ENCODE measurements at places on chromosomes 7 and 10. TPM values are rescaled to one million over a fixed set of nuclear protein-coding genes. Genes with fewer than 3 reads are reported as not detected.

DNA sequence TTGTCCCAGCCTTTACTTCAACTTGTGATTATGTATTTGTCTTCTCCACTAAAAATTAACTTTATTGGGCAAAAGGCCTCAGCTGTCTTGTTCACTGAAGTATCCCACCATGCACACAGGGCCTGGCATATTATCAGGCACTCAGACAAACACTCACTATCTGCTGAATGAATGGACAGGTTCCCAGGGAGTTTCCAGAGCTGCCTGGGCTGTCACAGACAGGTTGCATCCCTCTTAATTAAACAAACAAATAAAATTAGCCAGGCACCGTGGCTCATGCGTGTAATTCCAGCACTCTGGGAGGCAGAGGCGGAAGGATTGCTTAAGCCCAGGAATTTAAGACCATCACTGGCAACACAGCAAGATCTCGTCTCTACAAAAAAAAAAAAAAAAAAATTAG, 1.5 kb upstream of the TSPAN14 start:
- H3K36me3 ChIP-seq = no peaks in the 10 kb centered on the region
- no peak overlapping the region for H3K4me3 ChIP-seq
- no peak for DNase-seq
- H3K27me3 ChIP-seq = no peaks in the 10 kb centered on the region
- peaks cover 32% of the 10 kb centered on the region for H3K4me1 ChIP-seq

DNA sequence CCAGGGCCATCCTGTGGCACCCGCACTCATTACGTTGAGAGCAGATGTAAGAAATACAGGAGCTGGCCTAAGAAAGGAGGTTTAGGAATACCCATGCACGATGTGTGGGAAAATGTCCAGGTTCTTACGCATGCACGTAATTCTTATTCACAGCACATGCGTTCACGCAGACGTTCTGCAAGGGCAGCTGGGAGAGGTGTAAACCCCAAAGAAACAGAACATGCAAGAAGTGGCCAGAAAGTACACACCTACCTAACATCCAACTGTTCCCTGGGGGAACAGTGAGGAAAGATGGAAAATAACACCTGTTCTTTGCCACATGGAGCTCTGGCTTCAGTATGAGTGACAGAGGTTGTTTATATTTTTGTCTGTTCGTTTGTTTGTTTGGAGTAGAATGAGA, 285.6 kb downstream of the PRPF18 start:
- no peak overlapping the region for H3K4me3 ChIP-seq
- no peaks in the 10 kb centered on the region for H3K27me3 ChIP-seq
- H3K27ac ChIP-seq = no peak overlapping the region
- peaks cover under 1% of the 10 kb centered on the region for H3K4me1 ChIP-seq

GRCh38 chr10:121244818-121245217, 353.4 kb downstream of the FGFR2 start:
- H3K27me3 ChIP-seq = no peaks in the 10 kb centered on the region
- H3K4me1 ChIP-seq = peaks cover 2% of the 10 kb centered on the region
- no peaks in the 10 kb centered on the region for H3K36me3 ChIP-seq

DNA sequence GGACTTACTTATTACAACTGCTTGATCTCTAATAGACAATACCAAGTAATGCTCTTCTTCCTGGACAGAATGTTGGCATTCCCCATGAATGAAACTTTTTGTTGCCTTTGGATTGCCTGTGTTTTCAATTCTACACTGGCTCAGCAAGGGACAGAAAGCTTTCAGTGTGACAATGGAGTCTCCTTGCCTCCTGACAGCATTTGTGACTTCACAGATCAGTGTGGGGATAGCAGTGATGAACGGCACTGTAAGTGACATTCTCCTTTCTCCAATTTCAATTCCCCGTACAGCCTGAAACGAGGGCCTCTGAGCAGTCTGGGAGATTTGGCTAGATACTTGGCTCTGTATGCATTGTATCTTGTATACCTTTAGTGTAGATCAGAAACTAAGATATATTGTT, 290 bp downstream of the MALRD1 start:
- no peak overlapping the region for H3K4me3 ChIP-seq
- DNase-seq = no peak
- no peaks in the 10 kb centered on the region for H3K27me3 ChIP-seq
- no peaks in the 10 kb centered on the region for H3K36me3 ChIP-seq
- no peaks in the 10 kb centered on the region for H3K4me1 ChIP-seq

Gene PCLO
- 4.8 TPM for total RNA-seq

DNA sequence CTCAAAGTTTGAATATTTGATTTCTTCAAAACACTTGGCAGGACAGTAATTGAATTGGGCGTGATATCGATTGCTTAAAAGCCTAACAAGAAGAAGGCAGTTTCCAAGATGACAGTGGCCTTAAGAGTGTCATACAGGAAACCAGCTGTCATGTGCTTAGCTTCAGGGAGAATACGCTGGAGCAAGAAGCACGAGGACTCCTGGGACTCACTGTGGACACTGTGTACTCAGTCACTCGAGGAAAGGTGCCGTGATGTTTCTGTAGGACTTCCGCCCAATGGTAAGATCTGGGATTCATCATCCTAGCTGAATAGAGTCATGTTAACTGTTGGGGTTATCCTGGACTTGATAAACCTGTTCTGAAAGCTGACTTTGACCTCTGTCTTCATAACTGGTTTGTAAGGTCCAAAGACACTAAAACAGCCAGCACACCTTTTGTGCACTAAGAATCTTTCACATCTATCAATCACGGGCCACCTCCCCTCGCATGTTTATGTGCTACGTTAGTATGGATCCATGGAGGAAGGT, 113.5 kb downstream of the CELF2 start:
- H3K36me3 ChIP-seq = no peaks in the 10 kb centered on the region
- H3K27me3 ChIP-seq = no peaks in the 10 kb centered on the region
- no peak overlapping the region for H3K4me3 ChIP-seq
- H3K4me1 ChIP-seq = no peaks in the 10 kb centered on the region
- H3K27ac ChIP-seq = no peak overlapping the region
- DNase-seq = no peak

Gene ACADSB
- total RNA-seq = 11.9 TPM

GRCh38 chr10:98384531-98385133, 30.4 kb downstream of the PYROXD2 start:
- H3K4me1 ChIP-seq = no peaks in the 10 kb centered on the region
- no peak overlapping the region for H3K27ac ChIP-seq
- H3K36me3 ChIP-seq = peaks cover 32% of the 10 kb centered on the region
- no peaks in the 10 kb centered on the region for H3K27me3 ChIP-seq
- no peak for DNase-seq

- H3K4me1 ChIP-seq = no peaks in the 10 kb centered on the region
- H3K27me3 ChIP-seq = no peaks in the 10 kb centered on the region
- DNase-seq = no peak
These were observed 27.3 kb downstream of the PDE1C start for GRCh38 chr7:32042900-32043299.

- no peaks in the 10 kb centered on the region for H3K36me3 ChIP-seq
- H3K27me3 ChIP-seq = no peaks in the 10 kb centered on the region
- H3K4me3 ChIP-seq = no peak overlapping the region
These were observed 5.5 kb downstream of the GIMAP7 start for GRCh38 chr7:150520145-150520544.

- no peaks in the 10 kb centered on the region for H3K4me1 ChIP-seq
- H3K36me3 ChIP-seq = no peaks in the 10 kb centered on the region
- peaks cover 56% of the 10 kb centered on the region for H3K27me3 ChIP-seq
- no peak for DNase-seq
These were observed 88.2 kb downstream of the ELFN1 start for GRCh38 chr7:1758028-1758858.

Gene CNPY1
- not detected for total RNA-seq

- peak within 1 kb of the TSS; percentile 45 for H3K27ac ChIP-seq
- H3K36me3 ChIP-seq = no peaks in the 10 kb centered on the region
- no peaks in the 10 kb centered on the region for H3K27me3 ChIP-seq
- DNase-seq = no peak
These were observed at the start of gene CABCOCO1 for GRCh38 chr10:61662794-61663259. Gene CABCOCO1, plus strand, starts transcription at chr10:61662929. Its CDS starts 44 bp downstream, at chr10:61662973.

Gene CPA4
- 12.3 TPM for total RNA-seq

Gene TACR2
- 2.3 TPM for total RNA-seq

Gene LRMDA
- 5.1 TPM for total RNA-seq

- H3K27me3 ChIP-seq = no peaks in the 10 kb centered on the region
- no peak for DNase-seq
- H3K27ac ChIP-seq = no peak overlapping the region
- H3K4me1 ChIP-seq = no peaks in the 10 kb centered on the region
- H3K36me3 ChIP-seq = no peaks in the 10 kb centered on the region
- H3K4me3 ChIP-seq = no peak overlapping the region
These were observed 1407.5 kb upstream of the LRRTM3 start for GRCh38 chr10:65518379-65518778.

DNA sequence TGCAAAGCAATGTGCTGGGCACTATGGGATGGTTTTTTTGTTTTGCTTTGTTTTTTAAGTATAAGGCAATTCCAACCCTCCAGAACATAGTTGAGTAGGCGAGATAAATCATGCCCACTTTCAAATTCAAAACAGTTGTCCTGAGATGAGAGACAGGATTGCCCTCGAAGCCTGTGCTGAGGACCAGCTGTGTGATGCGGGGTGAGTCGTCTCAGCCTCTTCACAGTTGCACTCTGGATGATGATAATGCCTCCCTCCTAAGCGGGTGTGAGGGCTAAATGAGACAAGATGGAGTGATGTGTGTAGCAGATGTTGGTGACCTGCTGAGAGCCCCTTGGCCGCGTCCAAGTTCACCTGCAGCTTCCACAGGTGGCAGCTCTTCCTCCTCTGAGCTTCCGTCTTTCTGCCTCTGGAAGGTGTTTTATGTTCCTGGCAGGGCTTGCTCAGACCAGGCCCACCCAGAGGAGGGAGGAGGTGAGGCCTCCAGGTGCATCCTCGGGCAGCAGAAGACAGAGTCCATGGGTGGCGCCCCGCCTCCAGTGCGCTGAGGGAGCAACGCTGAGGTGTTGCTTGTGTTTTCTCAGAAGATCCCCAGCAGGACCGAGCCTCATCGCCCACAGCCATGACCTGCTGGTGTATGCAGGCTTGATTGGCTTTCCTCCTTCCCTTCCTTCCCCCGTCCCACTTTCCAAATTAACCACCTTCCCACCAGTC, 30.6 kb downstream of the ECHDC3 start:
- H3K4me3 ChIP-seq = no peak overlapping the region
- H3K27ac ChIP-seq = no peak overlapping the region
- H3K27me3 ChIP-seq = no peaks in the 10 kb centered on the region
- no peaks in the 10 kb centered on the region for H3K4me1 ChIP-seq

DNA sequence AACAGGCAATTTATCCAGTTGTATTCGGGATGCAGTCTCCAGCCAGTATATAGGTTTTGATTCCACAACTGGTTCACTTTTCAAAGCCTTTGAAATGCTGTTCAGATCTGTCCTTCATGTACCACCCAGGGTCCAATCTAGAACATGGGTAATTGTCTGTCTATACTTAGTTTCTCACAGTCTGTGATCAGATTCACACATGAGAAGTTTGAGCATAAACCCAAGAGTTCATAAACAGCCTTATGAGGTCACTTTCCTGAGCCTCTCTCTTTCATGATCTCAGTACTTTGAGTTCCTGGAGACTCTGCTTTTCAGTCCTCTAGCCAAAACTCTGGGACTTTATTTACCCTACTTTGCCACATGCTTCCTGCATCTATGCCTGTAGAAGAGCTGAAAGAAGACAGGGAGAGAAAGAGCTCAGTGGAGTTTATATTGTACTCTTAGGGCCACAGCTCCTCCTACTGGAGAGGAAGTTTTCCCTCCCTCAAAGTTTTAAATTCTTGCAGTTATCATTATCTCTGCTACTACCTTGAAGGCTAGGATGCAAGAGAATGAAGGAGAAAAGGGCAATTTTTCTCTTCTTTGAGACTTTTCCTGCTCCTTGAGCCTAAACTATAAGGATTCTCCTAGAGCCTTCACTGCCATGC, 172.0 kb downstream of the ZEB1 start:
- H3K27ac ChIP-seq = no peak overlapping the region
- no peaks in the 10 kb centered on the region for H3K36me3 ChIP-seq
- H3K27me3 ChIP-seq = no peaks in the 10 kb centered on the region
- H3K4me3 ChIP-seq = no peak overlapping the region
- no peak for DNase-seq

Gene TEX47
- total RNA-seq = not detected

DNA sequence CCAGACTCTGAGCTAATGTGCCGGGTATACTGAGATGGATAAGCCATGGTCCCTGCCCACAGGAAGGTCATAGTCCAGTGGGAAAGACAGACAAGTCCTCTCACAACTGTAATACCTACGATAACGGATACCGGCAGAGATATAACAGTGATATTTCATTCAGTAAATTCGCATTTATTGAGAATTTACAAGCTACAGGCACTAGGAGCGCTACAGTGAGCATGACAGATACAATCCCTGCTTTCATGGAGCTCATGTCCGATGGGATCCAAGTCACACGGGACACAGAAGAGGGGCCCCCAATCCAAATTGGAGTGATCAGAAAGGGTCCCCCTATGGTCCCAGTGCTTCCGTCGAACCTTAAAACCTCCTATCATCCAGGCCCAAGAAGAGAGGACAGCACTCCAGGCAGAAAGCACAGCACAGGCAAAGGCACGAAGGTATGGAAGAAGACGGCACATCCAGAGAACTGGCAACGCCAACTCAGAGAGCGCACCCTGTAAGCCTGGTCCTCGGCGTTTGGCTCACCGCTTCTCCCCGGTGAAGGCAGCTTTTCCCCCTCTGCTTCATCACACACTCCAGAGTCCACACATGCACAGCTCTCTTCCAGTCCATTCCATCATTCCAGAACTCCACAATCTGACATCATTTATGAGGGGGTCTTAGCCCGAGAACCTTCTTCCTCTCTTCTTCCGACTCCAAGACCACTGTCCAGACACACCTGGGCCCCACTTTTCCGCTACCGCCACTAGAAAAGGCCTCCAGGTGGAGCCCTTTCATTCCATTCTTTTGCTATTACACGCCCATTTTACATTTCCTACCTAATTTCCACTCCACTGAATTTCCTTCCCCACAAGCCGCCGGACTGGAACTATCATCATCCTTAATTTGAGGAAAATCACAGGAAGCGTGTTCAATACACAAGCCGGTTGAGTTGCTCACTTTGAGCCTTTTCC, 47.8 kb upstream of the NKX2-3 start:
- no peak overlapping the region for H3K27ac ChIP-seq
- no peaks in the 10 kb centered on the region for H3K4me1 ChIP-seq
- DNase-seq = no peak
- peaks cover 66% of the 10 kb centered on the region for H3K27me3 ChIP-seq
- H3K36me3 ChIP-seq = no peaks in the 10 kb centered on the region
- no peak overlapping the region for H3K4me3 ChIP-seq

Gene VGF
- not detected for total RNA-seq

DNA sequence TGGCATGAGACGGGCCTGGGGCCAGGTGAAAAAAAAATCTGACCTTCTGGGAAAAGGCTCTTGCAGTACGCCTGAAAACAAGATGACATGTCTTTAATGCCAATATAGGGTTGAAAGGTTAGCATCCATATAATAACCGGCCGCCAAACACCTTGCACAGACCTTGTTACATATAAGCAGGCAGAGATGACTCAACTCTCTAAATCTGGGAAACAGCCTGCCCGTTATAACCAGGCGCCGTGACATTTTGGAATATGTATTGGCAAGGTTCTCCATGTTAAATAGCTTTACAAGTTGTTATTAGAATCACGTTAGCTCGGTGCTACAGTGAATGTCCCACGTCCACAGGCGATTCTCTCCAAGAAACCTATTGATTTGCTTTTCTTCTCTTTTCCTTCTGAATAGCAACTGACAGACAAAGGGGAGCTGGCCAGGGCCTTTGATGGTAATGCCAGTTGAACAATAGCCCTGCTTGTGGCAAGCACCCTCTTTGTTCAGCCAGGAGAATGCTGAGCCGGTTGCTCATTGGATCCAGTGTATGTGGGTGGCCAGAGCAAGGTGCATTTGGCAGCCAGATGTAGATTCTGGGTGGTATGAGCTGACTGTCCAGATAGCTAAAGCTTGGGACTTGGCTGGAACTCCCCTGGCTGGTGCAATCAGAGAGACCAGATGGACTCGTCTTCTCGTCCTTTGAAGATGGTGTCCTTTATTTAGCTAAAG, 80.1 kb upstream of the AUTS2 start:
- no peak for DNase-seq
- no peak overlapping the region for H3K27ac ChIP-seq
- H3K36me3 ChIP-seq = no peaks in the 10 kb centered on the region
- no peaks in the 10 kb centered on the region for H3K27me3 ChIP-seq
- H3K4me3 ChIP-seq = no peak overlapping the region
- H3K4me1 ChIP-seq = no peaks in the 10 kb centered on the region

Gene CAV2
- 31.8 TPM for total RNA-seq
